ENCODE measurements at places on chromosomes 16 and 17.

- no peak for DNase-seq
Observed at GRCh38 chr16:9372934-9373890, 281.8 kb downstream of the HAPSTR1 start.

DNA sequence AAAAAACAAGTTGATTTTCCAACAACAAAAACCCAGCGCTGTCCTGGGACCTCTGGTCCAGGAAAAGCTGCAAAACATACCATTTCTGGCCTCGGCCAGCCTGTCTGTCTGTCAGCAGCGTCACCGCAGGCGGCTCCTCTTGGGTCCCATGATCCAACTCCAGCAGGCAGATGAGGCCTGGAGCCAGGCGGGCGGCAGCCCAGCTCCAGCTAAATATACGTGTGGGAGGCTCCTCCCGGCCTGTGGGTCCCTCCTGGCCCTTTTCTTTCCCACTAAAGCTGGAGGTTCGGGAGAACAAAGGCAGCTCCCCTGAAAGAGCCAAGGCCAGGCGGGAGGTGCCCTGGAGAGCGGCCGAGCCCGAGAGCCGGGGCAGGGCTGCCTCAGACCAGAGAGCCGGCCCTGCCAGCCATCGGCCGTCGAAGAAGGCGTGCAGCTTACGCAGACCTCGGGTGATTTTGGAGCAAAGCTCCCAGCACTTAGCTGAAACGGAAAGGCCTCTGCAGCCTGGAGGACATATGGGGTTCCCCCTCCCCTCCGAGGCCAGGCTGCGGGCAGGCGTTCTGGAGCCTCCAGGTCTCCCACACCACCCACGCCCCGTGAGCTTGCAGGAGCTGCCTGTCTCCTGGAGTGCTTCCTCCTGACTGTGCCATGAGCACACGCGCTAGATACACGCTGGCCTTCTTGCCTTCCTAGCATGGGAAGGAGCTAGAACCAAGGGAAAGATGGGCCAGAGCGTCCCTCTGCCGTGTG, 19.9 kb upstream of the JPH3 start:
- DNase-seq: no peak

DNA sequence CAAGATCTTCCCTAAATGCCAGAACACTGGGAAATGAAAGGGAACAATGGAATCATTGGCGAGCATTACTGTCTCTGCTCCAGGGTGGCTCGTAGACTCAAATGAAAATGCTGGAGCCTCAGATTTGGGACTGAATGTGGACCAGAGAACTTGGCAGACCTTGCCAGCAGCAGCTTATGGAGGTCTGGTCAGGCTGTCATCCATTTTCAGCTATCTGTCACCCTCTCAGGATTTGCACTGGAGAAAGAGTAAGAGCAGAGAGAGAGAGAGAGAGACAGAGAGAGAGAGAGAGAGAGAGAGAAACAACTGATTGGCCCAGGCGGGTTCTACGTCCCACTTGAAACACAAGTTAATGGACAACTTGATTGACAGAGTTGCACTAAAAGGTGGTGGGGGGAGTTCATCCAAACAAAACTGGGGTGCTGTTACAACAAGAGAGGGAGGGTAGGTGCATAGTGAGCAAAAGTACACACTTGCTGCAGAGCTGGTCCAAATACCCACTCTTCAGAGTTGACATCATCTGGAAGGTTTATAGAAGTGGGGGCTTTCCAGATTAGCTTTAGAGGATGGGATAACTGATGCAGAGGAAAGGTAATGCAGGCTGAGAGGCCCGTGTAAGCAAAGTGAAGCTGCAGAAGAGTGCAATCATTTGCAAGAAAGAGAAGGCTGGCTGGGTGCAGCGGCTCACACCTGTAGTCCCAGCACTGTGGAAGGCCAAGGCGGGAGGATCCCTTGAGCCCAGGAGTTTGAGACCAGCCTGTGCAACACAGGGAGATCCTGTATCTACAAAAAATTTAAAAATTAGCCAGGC, 16.5 kb upstream of the NSMCE1 start:
- DNase-seq: no peak

GRCh38 chr16:35200662-35201061, 1741.2 kb downstream of the TP53TG3F start:
- no peak for DNase-seq

- DNase-seq: no peak
Observed at GRCh38 chr16:56812884-56813283, 52.1 kb upstream of the SLC12A3 start.

DNA sequence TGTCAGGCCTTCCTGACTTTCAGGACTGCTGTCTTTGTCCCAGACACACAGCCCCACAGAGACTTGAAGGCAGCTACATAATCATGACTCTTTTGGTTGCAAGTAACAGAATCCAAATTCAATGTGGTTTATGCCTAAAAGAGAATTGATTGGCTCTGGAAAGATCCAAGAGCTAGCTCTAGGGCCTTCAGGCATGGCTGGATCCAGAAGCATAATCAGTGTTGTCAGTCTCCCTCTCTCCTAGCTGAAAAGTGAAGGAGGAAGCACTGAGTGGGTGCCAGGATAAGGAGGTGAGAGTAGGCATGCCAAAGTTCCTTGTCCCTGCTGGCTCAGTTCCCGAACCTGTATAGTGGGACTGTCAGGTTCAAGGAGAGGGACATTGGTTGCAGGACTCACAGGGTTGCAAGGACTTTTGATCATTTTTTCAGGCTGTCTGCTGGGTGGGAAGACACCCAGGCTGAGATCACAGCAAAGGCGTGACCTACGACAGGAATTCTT, 25.5 kb downstream of the SNX20 start:
- DNase-seq: no peak

DNA sequence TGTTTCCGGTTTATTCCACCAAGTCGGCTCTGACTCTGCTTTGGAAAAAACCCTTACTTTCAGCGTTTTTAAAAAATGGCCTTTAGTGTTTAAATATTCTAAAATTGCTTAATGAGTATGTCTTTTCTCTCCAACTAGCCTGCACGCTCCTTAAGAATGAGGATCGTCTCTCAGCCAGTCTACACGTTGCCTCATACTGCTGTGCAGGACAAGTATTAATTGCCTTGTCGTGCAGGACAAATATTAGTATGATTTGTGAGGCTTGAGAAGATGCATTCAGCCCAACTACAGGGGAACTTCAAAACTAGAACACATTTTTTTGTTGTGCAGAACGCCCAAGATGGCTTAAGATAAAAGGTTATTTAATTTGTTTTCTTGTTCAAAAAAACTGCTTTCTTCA, 61.2 kb downstream of the MARCHF10 start:
- no peak for DNase-seq

DNA sequence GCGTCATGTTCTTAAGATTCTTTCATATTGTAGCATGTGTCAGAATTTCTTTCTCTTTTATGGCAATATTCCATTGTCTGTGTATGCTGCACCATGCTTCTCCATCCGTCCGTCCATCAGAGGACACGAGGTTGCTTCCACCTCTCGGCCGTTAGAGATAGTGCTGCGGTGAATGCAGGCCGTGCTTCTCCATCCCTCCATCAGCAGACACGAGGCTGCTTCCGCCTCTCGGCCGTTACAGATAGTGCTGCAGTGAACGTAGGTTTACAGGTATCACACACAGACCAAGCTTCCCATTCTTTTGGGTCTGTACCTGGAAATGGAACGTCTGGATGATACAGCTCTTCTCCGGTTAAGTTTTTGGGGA, 113.5 kb downstream of the CMIP start:
- no peak for DNase-seq

DNA sequence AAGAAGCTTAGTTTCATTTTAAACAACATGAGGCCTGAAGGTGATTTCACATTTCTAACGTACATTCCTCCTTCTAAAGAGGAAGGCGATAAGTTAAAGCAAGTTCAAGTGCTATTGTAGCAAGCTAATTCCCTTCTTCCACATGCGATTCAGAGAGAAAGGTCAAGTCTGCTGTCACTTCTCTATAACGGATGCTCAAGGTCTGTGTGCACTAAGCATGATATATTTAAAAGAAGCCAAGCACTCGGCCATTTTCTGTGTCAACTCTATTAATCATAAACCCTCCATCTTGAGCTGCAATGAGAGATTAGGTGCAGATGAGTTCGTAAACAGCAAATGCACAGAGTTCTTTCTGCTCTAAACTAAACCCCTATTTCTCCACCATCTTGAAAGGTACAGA, 568.8 kb upstream of the ZFHX3 start:
- no peak for DNase-seq

- no peak for DNase-seq
Observed at GRCh38 chr17:68581863-68582645, 19.1 kb downstream of the FAM20A start.

GRCh38 chr16:82753821-82754220, 127.1 kb downstream of the CDH13 start:
- no peak for DNase-seq

GRCh38 chr16:51822471-51822870, 671.4 kb upstream of the SALL1 start:
- no peak for DNase-seq

- no peak for DNase-seq
Observed at GRCh38 chr17:11889266-11889665, 108.0 kb downstream of the ZNF18 start.

DNA sequence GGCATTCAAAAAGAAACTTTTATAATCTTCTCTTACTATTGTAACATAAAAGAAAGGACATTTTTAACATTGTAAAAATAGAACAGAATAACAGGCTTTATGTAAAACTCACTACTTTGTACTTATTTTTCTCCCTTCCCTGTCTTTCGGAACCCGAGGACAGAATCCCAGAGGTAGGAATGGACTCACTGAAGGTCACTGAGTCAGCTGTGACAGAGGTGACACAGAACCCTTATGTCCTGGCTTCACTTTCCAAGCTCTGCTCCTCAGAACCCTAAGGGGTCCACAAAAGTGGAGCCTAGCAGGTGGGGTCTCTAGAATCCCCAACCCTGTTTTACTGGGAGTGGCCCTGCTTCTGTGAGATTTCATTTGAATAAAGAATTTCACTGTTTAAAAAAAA, 3.7 kb downstream of the KCTD13 start:
- DNase-seq: no peak

DNA sequence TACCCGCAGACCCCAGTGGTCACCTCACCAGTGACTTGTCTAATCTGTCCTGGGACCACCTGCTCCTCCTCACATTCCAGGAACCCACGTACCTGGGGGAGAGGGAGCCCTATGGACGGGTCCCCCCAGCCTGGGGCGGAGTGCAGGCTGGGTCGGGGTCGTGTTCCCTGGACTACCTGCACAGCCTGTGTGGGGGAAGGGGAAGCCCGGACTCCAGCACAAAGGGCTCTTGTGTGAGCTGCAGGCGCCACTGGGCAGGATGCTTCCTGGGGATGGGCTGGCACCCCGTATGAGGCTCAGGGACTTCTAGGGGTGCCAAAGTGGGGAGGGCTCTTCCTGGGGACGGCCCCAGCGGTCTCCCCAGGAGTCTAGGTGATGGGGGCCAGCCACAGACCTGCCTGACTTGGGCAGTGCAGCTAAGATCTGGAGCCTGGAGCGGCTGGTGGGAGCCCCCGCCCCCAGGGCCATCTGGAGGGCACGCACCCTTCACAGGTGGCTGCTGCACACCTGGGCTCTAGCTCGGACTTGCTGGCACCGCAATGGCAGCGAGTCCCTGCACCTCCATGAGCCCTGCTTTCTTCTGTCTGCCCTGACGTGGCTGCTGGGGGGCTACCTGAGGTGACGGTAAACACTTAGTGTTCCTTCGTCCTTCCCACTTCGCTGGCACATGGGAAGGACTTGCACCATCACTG, 7.5 kb downstream of the VASN start:
- DNase-seq: no peak

- no peak for DNase-seq
Observed at GRCh38 chr16:85420501-85421337, 192.4 kb upstream of the GSE1 start.

DNA sequence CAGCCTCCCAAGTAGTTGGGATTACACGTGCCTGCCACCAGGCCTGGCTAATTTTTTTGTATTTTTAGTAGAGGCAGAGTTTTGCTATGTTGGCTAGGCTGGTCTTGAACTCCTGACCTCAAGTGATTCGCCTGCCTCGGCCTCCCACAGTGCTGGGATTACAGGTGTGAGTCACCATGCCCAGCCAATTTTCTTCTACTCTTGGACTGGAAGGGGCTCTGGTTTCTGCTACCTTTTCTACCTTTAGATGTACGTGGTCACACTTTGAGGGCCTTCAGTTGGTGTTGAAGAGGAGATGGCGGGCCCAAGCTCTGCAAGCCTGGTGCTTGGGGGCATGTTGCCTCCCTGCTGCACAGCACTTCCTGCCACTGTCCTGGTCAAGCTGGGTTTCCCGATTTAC, 173.6 kb downstream of the PRKCA start:
- DNase-seq: no peak

- no peak for DNase-seq
Observed at GRCh38 chr16:23384878-23385277, 68.1 kb downstream of the COG7 start.

GRCh38 chr16:66701516-66701915, 5.0 kb upstream of the CMTM4 start:
- no peak for DNase-seq

DNA sequence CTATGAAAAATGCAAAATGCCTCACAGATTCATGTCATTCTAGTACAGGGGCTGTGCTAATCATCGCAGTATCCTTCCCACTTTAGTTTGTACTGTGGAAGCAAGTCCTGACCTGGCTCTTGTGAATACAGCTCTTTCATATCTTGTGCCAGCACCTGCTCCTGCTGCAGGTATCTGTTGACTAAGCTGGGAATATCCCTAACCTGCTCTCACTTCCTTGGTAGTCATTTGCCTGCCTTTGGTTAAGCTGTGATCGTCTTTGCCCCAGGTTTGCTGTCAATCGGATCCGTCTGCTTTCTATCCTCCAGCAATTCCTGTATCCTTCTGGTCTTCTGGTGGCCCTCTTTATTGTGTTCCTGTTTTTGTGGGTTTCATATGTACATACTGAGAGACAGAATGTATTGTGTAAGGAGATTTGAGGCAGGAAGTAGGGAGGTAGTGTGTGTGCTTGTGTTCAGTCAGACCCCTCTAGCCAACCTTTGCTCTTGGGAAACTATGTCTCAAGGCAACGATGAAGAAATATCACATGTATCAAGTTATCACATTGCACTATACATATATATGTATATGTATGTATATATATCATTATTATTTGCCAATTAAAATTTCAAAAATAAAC, 7.7 kb upstream of the GINS3 start:
- DNase-seq: no peak

- no peak for DNase-seq
Observed at GRCh38 chr17:27630607-27631410, at the start of gene LGALS9. LGALS9 (plus strand) TSS chr17:27631188; CDS start chr17:27631266, 78 bp downstream.

- no peak for DNase-seq
Observed at GRCh38 chr17:59105852-59106462, 723 bp downstream of the TRIM37 start.

DNA sequence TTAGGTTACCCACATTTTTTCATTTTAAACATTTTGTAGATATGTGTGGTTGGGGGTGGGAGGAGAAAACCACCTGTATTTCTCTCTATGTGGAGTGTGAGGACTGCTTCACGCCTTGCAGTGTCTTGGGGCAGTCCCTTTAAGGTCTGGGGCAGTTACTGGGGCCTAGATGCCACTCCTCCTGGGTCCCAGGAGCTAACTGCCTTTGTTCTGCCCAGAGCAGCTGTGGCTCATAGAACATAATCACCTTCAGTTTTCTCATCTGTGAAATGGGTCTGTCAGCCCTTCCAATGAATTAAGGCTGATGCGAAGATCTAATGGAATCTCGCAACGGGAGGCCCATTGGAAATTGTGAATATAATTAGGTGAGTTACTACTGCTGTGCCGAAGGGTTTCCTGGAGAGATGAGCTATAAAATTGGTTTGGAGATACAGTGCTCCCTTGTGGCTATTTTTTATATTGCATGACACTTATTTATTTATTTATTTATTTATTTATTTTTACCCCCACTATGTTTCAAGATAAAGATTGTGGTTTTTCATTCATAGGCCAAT, 22.9 kb downstream of the DHRS7C start:
- DNase-seq: no peak

GRCh38 chr16:58488531-58488930, 11.4 kb upstream of the NDRG4 start:
- DNase-seq: no peak
